ENCODE measurements at places on chromosomes 16 and 17. TPM values are rescaled to one million over a fixed set of nuclear protein-coding genes. Genes with fewer than 3 reads are reported as not detected.

DNA sequence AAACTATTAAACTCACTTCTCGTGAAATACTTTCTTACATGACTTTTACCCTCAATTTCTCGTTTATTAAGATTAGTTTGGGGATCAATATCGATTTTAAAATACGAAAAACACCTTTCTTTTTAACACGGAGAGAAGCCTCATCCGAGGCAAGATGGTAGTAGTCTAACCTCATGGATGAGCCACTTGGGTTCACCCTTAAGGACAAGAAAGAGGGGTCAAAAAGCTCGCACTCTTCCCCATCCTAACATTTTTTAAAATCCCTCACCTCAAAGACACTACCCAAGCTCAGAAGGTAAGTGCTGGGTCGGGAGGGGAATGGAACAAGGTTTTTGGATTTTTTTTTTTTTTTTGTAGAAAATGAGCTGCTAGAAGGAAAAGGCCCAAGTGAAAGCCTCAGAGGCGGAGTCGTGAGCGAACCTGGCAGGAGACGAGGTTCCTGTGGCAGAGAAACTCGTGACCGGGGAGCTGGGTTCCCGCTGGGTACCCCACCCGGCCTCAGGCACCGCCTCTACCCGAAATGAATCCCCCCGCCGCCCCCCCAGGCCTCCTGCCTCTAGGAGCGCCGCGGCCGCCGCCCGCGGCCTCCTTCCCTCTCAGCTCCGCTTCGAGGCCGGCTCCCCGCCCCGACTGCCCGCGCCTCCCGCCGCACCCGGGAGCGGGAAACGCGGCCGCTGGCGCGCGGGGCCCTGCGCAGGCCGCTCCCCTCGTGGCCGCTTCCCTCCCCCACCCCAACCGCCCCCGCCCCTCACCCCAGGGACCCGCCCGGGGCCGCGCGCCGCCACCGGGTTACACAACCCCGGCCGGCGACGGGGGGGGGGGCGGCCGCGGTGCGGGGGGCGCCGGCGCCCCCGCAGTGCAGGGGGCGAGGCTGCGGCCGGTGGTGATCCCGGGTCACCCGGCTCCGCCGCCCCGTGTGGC is 1.6 kb downstream of the NUFIP2 start:
- H3K27me3 ChIP-seq: no peaks in the 10 kb centered on the region
- peak overlapping the region; percentile 93 for H3K4me3 ChIP-seq
- peak; percentile 85 for DNase-seq
- H3K36me3 ChIP-seq: peaks cover 27% of the 10 kb centered on the region

IQCK gene
- total RNA-seq: 7.6 TPM

- DNase-seq: no peak
- H3K27me3 ChIP-seq: no peaks in the 10 kb centered on the region
- H3K36me3 ChIP-seq: peaks cover 13% of the 10 kb centered on the region
- H3K27ac ChIP-seq: no peak within 1 kb of the TSS
- H3K4me1 ChIP-seq: peaks cover 14% of the 10 kb centered on the region
These were observed at the start of gene CEP295NL for GRCh38 chr17:78903101-78903779. CEP295NL (minus strand) TSS chr17:78903201; CDS start chr17:78901828, 1,373 bp downstream.

CLDN6 gene
- total RNA-seq: not detected

GRCh38 chr16:75462806-75463205 is 1.7 kb downstream of the TMEM170A start:
- H3K4me3 ChIP-seq: peak overlapping the region; percentile 97
- peaks cover 13% of the 10 kb centered on the region for H3K4me1 ChIP-seq
- no peaks in the 10 kb centered on the region for H3K27me3 ChIP-seq
- DNase-seq: no peak

GRCh38 chr16:87674419-87674818 is 72.1 kb downstream of the JPH3 start:
- no peak overlapping the region for H3K4me3 ChIP-seq
- DNase-seq: no peak
- no peak overlapping the region for H3K27ac ChIP-seq
- no peaks in the 10 kb centered on the region for H3K27me3 ChIP-seq
- H3K36me3 ChIP-seq: no peaks in the 10 kb centered on the region

DNA sequence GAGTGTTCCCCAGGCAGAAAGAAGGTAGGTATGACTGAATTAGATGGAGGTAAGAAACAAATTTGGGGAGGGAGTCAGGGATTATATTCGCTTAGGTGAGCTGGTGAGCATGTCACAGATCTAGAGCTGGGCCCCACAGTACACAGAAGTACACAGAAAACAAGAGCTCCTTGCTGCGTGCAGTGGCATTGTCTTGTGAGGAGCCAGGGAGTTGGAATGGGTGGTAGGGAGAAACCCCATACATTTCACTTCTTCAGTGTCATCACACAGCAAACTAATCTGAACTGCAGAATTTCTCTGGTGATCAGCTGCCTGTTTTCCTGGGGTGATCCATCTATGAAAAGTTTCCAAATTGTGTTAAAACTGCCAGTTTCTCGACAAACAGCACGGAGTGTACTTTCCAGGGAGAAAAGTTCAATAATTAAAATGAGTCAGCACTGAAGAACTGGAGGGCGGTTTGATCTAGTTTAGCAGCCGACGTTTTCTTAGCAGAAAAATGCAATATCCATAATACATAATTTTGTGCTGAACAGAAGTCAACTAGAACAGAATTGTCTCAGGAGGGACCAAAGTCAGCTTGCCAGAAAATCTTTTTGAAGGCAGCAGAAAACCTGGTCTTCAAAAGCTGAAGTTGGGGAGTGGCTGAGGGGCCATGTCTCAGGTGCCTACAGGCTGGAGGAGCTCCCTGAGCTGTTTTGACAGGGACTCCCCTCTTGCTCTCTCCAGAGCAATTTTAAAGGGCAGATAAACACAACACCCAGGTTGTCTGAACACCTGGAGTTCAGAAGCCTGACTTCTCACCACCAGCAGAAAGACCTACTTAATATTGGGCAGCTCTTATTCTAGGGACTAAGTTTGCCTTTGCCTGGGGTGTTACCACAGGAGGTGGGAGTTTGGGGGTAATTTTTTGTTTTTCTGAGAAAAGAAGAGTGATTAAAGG is 448.6 kb downstream of the CA10 start:
- H3K4me3 ChIP-seq: no peak overlapping the region
- no peaks in the 10 kb centered on the region for H3K27me3 ChIP-seq
- DNase-seq: no peak
- H3K4me1 ChIP-seq: no peaks in the 10 kb centered on the region
- no peaks in the 10 kb centered on the region for H3K36me3 ChIP-seq

DYNLRB2 gene
- total RNA-seq: not detected

DNA sequence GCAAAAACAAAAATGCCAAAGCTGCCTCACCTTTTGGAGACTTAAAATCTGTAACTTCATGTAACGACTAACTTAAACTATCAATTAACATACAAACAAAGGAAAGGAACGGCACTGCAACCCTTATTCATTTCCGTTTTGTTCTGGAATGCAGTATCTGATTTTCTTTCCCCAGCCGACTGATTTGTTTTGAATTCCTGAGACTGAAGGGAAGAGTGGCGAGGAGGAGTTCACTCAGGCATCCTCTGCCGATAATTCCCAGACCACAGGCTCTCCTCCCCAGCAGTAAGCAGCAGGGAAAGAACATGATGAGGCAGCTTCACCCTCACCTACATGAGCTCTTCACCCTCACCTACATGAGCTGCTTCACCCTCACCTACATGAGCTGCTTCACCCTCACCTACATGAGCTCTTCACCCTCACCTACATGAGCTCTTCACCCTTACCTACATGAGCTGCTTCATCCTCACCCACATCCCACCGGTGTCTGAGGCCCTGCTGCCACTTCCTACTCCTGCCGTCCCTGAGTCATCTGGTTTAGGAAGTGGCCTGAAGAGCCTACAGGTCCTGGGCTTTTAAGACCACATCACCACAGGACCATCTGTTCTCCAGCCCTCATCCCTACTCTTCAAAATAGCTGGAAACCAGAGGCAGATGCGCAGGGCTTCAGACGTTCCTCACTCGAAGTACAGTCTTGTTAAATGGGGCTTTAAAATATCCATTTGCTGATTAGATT is 168.0 kb upstream of the RPH3AL start:
- H3K27me3 ChIP-seq: no peaks in the 10 kb centered on the region
- peaks cover 30% of the 10 kb centered on the region for H3K36me3 ChIP-seq
- no peaks in the 10 kb centered on the region for H3K4me1 ChIP-seq
- no peak overlapping the region for H3K27ac ChIP-seq
- no peak for DNase-seq
- no peak overlapping the region for H3K4me3 ChIP-seq

DNA sequence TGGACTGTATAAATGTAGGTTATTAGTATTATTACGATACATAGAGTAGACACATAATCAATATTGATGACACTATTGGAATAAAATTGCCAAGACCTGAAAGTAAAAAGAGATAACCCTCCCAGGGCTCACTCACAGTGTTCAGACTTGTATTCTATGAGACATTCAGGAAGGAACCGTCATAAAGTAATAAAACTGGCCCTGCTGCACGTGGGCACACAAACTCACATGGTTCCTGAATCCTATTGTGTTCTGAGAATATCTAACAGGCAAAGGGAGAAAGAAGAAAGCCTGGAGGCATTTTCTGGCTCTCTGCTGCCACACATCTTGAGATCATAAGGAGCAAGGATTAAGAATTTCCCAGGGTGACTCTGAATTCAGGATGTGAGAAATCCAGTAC is 575.9 kb downstream of the HS3ST4 start:
- no peak for DNase-seq
- no peak overlapping the region for H3K4me3 ChIP-seq
- no peak overlapping the region for H3K27ac ChIP-seq
- H3K36me3 ChIP-seq: no peaks in the 10 kb centered on the region

COPZ2 gene
- total RNA-seq: 24.5 TPM

P2RX5 gene
- total RNA-seq: 1.6 TPM

GRCh38 chr16:13139661-13140241 is 238.4 kb downstream of the SHISA9 start:
- no peak overlapping the region for H3K4me3 ChIP-seq
- no peaks in the 10 kb centered on the region for H3K4me1 ChIP-seq
- H3K27me3 ChIP-seq: no peaks in the 10 kb centered on the region
- H3K27ac ChIP-seq: no peak overlapping the region
- H3K36me3 ChIP-seq: no peaks in the 10 kb centered on the region

GHDC gene
- 30.9 TPM for total RNA-seq

DNA sequence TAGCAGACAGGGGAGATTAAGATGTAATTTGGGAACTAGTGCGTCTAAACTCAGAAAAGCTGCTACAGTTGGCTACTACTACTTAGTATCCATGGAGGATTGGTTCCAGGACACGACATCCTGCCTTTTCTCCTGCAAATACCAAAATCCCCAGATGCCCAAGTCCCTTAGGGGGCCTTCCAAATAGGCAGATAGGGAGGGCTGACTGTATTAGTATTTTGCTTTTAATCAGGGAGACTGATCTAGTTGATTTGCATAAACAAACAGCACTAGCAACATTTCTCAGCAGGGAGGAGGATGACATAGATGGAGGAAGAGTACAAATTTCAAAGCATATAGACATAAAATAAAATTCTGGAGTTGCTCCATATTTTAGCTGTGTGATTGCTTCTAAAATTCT is 621.6 kb upstream of the GOT2 start:
- H3K4me3 ChIP-seq: no peak overlapping the region
- no peaks in the 10 kb centered on the region for H3K36me3 ChIP-seq
- H3K4me1 ChIP-seq: no peaks in the 10 kb centered on the region
- DNase-seq: no peak

PPP1R1B gene
- total RNA-seq: 25.1 TPM

DNA sequence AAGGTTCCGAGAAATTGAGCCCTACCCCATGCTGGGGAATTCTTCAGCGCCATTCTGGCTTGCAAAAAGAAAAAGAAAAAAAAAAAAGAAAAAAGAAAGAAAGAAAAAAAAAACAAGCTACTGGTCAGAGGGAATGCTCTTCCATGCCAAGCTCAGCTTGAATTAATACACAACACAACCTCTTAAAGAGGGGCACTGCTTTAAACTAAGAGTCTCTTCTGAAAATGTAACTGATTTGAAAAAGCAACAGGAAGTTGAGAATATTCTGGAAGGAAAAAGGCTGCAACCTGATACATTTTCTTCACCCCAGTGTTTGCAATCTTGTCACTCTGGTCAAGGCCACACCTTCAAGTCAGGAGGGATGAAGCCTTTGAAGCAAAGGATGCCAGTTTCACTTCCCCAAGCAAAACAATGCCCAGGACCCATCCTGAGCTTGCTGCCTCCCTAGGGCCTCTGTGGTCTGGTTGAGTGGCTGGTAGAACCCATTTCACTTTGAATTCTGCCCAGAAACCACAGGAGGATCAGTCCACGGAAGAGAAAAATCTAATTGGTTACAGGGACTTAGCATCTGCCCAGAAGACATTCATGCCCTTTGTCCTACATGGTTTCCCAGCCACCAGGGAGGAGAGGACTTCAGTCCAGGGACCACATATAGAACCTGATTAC is 389.7 kb downstream of the SOX9 start:
- no peak overlapping the region for H3K4me3 ChIP-seq
- peaks cover 3% of the 10 kb centered on the region for H3K4me1 ChIP-seq
- no peaks in the 10 kb centered on the region for H3K36me3 ChIP-seq
- H3K27me3 ChIP-seq: no peaks in the 10 kb centered on the region
- no peak for DNase-seq

- H3K36me3 ChIP-seq: no peaks in the 10 kb centered on the region
- H3K27me3 ChIP-seq: no peaks in the 10 kb centered on the region
- H3K27ac ChIP-seq: no peak overlapping the region
These were observed 71.8 kb downstream of the PRKCA start for GRCh38 chr17:66373944-66374817.

GRCh38 chr17:13759518-13760335 is 158.0 kb upstream of the HS3ST3A1 start:
- H3K27me3 ChIP-seq: no peaks in the 10 kb centered on the region
- DNase-seq: no peak
- no peaks in the 10 kb centered on the region for H3K36me3 ChIP-seq
- H3K4me1 ChIP-seq: no peaks in the 10 kb centered on the region
- H3K4me3 ChIP-seq: no peak overlapping the region

YPEL3 gene
- 93.6 TPM for total RNA-seq

- H3K27ac ChIP-seq: peak overlapping the region; percentile 92
- no peaks in the 10 kb centered on the region for H3K27me3 ChIP-seq
- no peaks in the 10 kb centered on the region for H3K36me3 ChIP-seq
- H3K4me3 ChIP-seq: peak overlapping the region; percentile 77
- peaks cover 33% of the 10 kb centered on the region for H3K4me1 ChIP-seq
These were observed 985 bp upstream of the SLFN12 start for GRCh38 chr17:35433075-35433894.

DHRS13 gene
- 12.8 TPM for total RNA-seq

DNA sequence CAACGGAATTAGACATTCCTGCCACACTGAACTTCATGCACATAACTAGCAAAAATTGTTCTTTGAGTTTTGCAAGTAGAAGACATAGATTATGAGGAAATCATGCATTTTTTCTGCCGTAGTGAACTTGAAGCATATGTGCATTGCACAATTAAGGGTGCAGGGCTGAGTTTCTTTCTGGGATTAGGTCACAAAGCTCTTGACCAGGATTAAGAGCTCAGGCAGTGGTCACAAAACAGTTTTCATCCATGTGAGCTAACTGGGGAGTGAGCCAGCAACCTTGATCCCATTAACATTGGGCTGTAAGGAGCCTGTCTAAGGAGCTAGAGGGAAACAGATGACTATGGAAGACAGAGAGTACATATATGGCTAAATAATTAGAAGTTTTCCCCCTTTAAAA is 143.7 kb downstream of the PMP22 start:
- H3K36me3 ChIP-seq: no peaks in the 10 kb centered on the region
- no peaks in the 10 kb centered on the region for H3K27me3 ChIP-seq
- DNase-seq: no peak
- H3K27ac ChIP-seq: no peak overlapping the region
- H3K4me3 ChIP-seq: no peak overlapping the region
- no peaks in the 10 kb centered on the region for H3K4me1 ChIP-seq
